ENCODE measurements at places on chromosomes 6 and 20. TPM values are rescaled to one million over a fixed set of nuclear protein-coding genes. Genes with fewer than 3 reads are reported as not detected.

Gene LINC00237
- not detected for total RNA-seq

Gene DCDC2
- not detected for total RNA-seq

Gene EPPIN
- total RNA-seq = not detected

Gene TFAP2C
- not detected for total RNA-seq

Gene GSTA1
- not detected for total RNA-seq

Gene RGS17
- total RNA-seq = 9.2 TPM
